Glomerular endothelial cell (primary cell): ENCODE measurements at places on chromosomes 2 and 18.

GRCh38 chr2:88321449-88322248, 130.8 kb downstream of the FOXI3 start:
- no peak for DNase-seq

DNA sequence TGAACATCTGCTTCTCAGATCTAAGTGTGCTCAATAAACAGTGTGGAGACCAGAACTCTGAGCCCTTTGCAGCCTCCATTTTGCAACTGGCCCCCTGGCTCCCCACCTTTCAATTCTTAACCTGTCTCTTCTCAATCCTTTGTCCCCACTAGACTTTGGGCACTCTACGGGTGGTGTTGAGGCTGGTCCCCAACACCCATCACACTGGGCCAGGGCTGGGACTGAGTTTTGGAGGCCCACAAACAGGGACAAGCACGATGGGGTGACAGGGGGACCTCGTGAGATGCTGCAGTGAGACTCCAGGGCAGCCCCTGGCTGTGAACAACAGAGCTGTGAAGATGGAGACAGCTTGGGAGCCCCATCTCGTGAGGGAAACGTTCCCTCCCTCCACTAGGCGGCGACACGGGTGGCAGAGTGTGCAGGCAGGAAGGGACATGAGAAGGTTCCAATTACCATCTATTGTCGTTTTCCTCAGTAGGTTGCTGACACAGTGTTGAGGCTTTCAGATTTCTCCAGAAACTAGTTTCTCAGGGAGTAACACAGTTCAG, 1.2 kb downstream of the ANKMY1 start:
- no peak for DNase-seq

DNA sequence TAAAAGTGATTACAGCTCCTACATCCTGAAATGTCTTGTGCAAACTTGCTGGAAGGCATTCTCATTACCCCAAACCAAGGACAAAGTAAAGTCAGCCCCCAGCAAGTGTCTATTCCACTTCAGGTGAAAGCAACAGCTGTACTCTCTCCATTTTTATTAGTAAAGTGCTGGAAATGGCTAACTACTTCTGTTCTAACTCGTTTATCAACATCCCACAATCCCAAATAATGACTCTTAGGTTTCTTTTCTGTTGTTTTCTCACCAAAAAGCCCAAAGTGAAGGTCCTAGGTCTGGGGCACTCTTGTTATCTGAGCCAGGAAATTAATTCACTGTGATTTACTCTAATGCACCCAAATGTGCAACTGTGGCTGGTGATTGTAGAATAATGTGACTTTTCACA, 105.7 kb downstream of the LRRC30 start:
- no peak for DNase-seq

GRCh38 chr2:13201924-13202323, 485.2 kb downstream of the TRIB2 start:
- no peak for DNase-seq

DNA sequence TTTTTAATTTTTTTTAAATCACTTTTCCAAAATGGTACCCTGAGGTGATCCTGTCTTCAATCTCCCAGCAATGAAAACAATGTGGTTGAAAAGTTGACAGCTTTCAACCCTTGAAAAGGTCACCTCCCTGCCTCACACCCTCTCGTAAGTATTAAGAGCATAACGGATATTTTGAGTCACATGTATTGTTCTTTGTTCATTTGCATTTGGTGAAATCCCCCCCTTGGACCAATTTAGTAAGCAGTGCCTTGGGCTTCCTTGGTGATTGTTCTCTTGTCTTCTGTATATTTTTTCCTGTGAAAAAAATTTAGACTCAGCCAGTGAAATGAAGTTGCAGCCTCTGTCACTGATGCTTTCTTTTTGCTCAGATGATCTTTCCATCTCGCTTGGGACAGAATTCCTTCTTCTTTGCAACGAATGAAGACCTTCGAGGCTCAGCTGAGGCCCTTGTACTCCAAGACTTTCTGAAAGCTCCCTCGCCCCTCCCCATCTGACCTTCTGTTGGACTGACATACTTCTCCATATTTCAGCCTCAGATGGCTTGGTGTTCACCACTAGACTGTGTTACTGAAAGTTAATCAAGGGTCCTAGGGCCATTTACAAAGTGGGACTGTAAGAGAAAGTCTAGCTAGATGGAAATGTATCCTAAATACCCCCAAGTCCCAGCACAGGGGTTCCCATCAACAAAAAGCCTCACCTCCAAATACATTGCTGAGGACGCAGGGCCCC, 158.4 kb downstream of the BCL2 start:
- DNase-seq, result no peak

GRCh38 chr18:3852321-3852720, 402.3 kb downstream of the TGIF1 start:
- no peak for DNase-seq

DNA sequence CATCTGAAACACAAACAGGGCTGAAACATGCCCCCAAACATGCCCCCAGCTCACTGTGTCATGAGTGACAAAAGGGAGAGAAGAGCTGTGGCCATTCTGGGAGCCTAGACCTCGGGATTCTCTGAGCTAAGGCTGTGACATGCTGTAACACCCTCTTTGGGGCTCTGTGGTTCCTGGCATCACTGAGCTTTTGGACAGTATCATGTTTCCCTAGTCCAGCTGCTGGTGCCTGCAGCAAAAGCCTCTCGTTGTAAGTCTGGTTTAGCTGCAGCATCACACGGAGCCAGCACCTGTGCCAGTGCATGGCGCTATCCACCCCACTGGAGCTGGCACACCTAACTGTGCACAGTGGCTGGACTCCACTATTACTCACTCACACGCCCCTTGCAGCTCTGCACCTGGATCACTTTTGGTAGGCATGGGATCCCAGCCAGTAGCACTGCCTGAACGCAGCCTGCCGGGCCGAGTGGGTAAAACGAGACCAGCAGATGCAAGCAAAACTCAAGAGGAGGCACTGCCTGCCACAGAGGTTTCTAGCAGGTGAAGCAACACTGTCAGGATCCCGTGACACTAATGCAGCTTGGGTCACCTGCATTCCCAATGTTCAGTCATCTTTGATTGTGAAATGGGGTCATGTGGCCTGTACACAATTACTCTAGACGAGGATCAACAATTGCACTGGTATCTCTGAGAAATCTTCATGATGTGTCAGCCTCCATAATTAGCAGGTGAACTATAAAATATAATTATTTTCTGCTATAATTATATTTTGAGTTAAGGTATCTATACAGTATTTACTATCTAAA, 547.2 kb downstream of the ZNF804A start:
- no peak for DNase-seq

- DNase-seq, result no peak
Observed at GRCh38 chr2:241235859-241236593, 47.5 kb downstream of the ANO7 start.

DNA sequence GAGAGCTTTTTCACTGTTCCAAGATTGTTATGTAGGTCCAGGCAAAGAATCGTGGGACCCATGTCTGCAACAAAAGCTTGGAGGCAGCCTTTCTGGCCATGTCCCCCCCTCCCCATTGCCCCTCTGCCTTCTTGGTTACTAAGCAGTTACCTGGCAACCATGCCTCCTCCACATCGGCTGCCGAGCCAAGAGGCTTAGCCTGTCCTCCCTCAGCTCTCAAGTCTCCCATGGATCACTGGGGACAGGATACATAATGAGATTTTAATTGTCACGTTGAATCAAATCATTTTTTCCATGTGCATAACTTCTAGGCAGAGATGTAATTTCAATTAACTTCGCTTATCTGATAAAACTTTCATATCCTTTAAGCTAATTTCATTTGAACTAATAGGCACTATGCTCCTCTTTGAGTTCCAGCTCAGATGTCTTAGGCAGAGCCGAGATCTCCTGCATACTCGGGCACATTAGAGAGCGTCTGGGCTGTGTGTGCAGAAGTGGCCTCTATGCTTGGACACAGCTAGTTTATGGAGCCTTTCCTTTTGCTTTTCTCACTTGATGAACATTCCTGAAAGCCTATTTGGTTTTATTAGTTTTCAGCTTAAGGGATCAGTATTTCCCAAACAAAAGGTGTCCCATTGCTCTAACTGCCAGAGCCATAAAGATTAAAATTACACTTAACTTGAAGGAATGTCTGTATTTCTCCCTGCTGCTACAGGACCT, 80.7 kb downstream of the LYPD1 start:
- DNase-seq, result no peak

DNA sequence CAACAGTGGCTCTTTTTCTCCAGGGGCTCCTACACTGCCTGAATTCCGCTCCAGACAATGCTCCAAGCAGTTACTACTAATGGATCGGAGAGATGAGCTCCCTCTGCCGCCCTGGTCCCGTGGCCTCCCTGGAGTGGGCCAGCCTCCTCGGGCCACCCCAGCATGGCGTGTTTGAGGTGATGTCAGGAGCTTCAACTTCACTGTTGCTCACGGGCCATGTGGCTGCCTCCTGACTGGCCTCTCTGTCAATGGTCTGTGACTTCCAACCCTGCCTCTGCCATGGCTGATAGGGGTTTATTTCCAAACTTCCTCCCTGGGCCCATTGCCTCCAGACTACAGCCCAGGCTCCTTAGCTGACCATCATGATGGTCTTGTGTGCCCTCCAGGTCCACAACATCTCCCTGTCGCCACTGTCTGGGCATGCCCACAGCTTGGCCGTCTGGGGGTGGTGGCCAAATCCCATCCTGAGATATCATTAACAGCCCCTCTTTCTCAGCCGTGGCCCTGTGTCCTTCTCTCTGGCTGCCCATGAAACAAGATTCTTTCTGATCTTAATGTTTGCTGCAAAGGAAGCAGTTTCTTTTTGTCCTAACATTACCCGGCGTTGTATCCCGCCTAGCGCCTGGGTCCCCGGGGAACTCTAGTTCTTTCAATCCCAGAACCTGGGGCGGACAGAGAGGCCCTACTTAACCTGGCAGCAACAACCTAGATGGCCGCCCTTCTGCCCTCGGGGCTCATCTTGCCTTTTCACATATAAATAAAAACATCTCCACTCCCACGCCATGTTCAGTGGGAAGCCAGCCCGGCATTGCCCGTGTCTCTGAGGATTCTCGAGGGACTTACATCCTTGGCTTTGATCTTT, 38.1 kb downstream of the ATOH8 start:
- no peak for DNase-seq

DNA sequence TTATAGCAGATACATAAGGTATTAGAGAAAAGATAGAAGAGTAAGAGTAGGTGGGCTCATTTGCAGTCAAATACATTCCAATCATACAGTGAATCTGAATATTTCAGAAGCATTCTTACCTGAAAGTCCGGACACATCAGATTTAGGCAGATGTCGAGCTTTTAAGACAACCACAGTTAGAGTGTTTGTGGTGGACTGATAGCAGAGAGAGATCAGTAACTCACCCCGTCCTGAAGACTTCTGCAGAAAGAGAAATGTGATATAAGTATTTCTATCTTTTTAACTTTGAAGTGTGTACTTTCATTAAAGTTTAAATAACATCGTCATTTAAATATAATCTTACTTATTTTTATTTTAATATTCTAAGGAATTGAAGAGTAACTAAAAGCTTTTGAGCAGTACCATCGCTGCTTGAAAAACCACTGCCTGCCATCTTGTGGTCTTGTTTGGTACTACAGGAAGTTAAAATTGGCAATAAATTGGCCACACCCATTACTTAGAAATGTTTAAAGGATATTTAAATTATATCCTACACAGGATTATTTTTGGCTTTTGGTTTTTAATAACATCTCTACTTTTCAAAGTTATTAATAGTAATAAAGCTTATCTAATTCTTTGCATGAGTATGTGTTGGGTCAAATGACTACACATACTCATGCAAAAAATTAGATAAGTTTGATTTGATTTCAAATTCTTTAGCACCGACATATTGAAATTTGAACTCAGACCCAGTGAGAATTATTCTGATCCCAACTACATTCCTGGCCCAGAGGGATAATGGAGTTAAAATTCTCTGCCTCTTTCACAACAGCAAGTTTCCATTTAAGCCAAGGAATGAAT, 5.5 kb downstream of the SYT4 start:
- peak; percentile 31 for DNase-seq

- DNase-seq, result no peak
Observed at GRCh38 chr2:72082021-72082601, 65.6 kb downstream of the CYP26B1 start.
